SW 1271 (cell line): ENCODE measurements at places on chromosomes 7 and 10.

DNA sequence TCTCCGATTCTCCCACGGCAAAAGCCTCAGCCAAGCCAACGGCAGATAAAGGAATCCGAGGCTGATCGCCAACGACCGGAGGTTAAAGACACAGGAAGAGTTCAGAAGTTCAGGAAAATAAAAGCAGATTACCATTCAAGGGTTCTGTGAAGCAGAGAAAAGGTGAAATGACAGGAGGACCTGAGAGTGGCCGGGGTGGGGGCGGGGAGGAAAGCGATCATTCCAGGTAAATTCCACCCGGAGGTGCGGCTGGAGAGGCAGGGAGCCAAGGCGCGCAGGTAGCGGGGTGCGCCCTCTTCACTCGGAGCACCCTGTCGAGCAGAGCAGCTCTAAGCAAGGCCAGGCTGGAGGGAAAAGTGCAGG is 35.3 kb upstream of the SEPHS1 start:
- DNase-seq, result no peak

DNA sequence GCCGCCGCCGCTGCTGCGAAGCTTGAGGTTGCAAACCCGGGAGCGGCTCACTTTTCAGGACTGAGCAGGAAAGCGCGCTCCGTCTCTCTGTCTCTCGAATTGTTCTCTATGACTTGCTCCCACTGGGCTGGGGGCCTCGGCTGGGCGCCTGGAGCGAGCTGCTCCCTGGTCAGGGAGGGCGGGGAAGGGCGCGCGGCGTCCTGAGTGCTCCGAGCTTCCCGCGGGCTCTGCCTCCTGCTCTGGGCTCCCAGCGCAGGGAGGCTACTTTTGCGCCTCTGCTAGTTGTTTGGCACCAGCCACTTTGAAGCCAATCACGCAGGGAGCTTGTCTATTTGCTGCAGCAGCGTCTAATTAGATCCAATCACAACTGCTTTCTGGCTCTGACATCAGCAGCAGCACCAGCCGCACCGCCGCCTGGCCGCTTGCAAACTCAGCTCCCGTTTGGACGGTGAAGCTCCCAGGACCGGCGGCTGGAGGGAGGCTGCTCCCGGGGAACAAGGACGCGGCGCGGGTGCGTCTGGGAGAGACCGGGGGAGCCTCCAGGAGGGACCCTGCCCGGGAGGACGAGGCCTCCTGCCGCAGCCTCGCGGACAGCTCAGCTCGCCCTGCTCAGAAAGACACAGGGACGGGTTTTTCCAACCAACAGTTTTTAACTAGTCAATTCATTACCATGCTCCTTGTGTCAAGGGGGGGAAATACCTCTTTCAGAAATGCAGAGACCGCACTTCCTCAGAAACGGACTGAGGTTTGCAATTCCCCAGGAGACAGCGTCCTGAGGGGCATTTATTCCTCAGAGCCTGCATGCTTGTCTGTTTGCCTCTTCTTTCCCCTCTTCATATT is at the start of gene ADARB2:
Gene ADARB2, minus strand, starts transcription at position 304 of the 840 bp plus-strand sequence.
- DNase-seq, result no peak

DNA sequence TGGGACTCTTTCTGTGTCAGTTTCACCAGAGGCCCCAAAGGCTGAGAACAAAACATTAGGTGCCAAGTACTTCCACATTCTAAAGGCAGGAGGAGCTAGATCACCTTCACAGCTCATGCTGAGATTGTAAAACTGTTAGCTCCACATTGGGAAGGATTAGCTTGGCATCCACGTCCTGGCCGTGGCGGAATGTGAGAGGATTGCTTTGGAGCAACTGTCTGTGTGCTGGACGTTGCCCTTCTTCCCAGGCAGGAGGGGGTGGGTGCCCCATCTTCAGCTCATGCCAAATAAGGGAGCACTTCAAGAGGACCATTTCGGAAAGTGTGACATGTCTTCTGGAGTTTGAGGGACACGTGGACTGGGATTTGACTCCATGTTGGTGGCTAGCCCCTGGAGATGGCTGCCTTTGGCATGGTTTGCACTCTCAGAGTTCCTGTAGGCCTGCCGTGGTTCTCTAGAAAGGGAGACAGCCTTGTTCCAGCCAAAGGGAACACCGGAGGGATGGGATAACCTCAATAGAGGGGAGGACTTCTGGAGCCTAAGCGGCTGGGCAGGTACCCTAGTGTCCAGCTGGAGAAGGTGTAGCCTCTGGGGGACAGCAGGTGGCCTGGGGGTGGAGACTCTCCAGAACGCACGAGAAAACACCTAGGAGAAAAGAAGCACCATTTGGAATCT is 19.9 kb upstream of the FMC1 start:
- no peak for DNase-seq

DNA sequence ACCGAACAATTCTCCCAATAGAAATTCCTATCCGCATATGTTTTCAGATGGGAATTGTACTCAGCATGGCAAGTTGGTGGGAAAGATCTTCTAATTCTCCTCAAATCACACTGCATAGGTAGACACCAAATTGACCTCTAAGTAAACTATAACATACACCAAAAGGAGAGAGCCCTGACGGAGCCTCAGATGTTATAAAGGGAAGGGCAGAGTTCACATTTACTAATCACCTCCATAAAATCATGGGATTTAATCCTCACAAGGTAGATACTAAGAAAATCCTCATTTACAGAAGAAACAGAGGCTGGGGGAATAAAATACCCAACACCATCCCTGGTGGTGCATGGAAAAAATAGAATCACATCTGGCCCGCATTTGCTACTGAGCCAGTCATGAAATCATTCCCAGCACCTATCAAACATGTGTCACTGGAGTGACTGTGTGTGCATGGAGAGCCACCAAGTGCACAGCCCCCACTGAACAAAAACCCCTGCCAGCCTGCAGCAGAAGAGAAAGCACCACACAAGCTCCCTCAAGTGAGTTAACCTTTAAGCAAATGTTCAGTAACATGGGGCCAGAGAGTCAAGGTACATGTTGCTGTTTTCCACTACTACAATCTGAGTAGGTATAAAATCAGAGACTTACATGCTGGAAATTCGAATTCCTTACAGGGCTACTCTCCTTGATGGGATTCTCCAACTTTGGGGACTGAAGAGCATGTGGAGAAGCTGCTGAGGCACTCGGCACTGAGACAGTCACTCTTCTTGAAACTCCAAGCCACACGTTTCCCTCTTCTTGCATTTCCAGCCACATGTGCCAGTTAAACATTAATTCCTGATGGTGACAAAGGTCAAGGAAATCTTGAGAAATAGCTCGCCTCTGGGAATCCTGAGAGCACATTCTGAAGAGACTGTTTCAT is at the start of gene DDC:
Gene DDC, minus strand, starts transcription at position 766 of the 919 bp plus-strand sequence. CDS start 21,320 bp downstream, outside the sequence.
- DNase-seq, result no peak

GRCh38 chr7:97871659-97872024 is 566 bp downstream of the ASNS start:
- DNase-seq, result no peak

DNA sequence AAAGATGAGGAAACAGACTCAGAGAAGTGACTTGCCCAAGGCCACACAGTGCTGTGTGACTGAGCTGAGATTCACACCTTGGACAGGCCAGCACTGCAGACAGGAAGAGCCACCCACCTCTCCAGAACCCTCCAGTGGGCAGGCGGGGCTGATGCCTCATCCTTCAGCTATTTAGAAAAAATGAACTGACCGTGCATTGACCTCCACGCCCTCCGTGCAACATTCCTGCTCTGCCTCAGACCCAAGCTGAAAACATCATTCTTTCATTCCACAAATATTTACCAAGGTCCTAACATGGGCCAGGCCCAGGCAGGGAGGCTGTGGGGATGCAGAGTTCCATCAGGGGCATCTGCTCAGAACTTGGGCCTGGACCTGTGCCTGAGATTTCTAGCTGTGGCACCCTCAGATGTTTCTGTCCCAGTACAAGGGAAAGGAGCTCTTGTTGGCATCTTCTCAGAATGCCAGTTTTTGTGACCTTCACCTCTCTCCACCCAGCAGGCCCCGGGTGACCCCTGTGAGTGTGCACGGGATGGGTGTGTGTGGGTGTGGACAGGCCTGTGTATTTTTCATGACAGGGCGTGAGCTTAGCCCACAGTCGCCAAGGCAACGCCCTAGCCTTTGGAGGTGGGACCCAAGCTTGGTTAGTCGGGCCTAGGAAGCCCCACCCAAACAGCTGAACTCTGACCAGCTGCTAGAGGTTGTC is 6.5 kb downstream of the VSIR start:
- DNase-seq, result peak; percentile 72

- no peak for DNase-seq
These were observed 215.8 kb downstream of the MLLT10 start for GRCh38 chr10:21749788-21750187.

- no peak for DNase-seq
These were observed 419.1 kb downstream of the AUTS2 start for GRCh38 chr7:70017357-70017756.

DNA sequence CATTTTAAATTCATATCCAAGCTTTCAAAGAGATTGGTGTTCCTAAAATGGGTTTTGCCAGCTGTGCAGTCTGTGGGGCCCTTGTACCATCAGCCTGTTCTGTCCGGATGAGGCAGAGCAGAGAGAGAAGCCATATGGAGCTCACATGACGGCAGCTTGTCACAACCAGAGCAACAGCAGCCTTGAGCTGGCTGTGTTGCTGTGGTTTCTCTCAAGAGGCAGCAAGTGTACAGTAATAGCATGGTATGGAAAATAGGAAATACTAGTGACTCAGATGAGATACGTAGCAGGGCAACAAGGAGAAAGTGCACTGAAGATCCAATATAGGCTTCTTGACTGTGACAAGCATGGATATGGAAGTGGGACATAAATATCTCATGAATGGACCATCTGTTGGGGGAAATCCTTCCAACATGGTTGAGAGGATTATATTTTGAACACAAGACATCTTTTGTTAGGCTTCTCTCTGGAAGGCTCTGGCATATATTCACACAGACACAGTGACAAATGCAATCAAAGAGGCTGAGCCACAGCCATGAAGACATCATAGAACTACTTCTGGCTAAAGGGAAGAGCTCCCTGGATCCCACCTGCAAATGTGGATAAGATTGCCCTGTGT is 251.0 kb upstream of the TAC1 start:
- no peak for DNase-seq
